Fibroblast of pulmonary artery (primary cell): ENCODE measurements at places on chromosomes 1 and 21.

DNA sequence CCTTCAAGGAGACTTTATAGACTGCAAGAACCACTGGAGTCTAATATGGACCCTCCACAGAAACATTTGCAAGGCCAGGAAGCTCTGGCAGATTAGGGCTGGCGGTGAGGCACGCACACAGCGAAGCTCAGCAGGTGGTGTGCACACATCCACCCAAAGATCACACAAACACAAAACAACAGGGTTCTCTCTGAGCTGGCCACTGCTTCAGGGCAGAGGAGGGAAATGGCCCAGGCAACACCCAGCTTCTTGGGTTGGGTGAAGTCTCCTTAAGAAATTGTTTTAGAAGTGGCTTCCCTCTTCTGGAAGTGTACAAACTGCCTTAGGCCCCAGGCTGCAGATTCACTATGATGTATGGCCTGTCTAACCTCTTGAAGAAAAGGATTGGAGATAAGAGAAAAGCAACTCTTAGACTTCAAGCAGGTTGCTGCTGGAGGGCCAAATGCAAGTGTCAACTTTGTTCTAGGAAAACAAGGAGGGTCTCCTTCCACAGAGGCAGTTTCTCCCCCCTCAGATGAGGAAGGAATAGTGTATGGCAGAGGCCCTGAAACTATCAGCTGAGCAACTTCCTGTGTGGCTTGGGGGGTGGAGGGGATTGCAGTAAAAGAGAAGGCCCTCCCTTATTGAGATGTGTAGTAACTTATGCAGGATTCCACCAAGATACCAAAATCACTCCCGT, 2.0 kb downstream of the RCSD1 start:
- DNase-seq, result peak; percentile 49

DNA sequence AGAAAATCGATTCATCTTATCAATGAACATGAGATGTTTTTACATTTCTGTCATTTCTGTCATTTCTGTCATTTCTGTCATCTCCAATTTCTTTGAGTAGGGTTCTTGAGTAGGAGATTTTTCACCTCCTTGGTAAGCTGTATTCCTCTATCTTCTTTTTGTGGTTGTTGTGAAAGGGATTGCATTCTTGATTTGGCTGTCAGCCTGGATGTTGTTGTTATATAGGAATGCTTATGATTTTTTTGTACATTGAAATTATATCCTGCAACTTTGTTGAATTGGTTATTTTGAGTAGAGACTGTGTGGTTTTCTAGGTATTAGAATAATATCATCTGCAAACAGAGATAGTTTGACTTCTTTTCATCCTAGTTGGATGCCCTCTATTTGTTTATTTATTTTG, 1233.7 kb downstream of the PLA2G4A start:
- peak; percentile 55 for DNase-seq

- DNase-seq, result no peak
Measured at GRCh38 chr1:157166590-157166989, 28.4 kb upstream of the ETV3 start.

DNA sequence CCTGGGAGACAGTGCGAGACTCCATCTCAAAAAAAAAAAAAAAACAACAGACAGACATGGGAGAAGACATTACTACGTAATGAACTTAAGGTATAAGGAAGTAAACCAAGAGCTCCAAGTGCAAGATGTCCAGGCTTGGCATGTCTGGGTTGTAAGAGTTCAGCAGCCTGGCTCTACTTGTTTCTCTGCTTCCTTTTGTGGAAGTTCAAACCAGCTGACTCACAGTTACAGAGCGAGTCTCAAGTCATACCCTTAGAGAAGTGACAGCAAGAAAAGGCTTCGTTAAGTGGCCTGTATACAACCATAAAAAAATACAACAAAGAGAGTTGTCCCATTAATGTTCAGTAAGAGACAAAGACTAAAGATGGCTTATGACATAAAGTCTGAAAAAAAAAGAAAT, 1.3 kb downstream of the RIT1 start:
- peak; percentile 54 for DNase-seq

DNA sequence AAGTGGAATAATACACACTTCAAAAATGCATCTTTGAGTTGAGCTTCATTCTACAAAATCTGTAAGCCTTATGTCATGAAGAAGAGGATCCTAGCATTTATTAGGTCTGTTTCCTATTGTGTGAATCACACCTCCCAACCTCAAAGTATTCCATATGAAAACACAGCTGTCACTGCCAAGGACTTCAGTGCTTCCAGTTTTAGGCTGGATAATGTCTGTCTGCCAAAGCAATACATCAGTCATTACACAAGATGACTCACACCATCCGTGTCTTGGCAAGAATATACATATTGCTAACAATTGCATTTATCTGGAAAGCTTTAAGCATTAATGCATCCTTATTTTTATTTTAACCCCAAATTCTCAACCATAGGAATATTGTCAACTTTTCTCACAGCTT, 125.7 kb upstream of the TMPRSS15 start:
- peak; percentile 62 for DNase-seq

DNA sequence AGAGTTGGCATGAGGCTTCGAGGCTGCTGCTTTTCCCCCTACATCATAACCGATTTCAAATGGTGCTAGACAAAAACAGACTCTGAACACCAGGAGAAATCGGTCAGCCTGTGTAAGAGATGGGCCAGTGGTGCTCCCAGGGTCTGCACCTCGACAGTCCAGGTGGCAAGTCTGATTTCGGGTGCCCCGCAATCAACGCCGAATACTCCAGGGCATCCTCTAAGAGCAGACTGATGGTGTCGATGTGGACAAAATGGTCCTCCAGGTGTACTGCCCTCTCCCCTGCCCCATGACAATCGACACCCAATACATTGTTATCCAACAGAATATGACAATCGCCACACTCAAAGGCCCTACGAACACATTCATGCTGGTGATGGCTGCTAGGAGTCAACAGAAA, 50.0 kb downstream of the CD46 start:
- DNase-seq, result no peak

- DNase-seq, result peak; percentile 82
Measured at GRCh38 chr1:23422241-23422877, 2.2 kb downstream of the TCEA3 start.

- DNase-seq, result peak; percentile 47
Measured at GRCh38 chr1:206899717-206900116, 2.5 kb downstream of the IL24 start.

DNA sequence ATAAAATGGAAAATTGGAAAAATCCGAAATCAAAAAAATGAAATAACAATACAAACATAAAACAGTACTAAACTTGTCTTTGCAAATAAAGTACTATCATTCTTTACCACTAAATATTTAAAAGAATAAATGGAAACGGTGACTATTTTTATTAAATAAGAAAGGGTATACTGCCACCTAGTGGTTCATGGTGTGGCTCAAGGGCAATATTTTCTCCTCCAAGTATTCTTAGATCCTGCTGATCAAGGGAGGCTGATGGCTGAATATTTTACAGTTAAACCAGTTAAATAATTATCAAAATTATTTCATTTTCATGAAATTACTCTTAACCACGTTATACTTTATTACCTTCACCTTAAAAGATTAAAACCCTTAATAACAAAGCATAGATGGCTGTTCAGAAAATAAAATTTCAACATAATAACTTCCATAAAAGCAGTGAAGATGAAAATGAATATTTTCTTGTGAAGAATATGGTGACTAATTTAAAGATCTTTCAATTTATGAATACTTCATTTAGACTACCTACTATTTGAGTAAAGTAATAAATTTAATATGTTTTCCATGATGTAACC, 1793.9 kb downstream of the NCAM2 start:
- peak; percentile 70 for DNase-seq

DNA sequence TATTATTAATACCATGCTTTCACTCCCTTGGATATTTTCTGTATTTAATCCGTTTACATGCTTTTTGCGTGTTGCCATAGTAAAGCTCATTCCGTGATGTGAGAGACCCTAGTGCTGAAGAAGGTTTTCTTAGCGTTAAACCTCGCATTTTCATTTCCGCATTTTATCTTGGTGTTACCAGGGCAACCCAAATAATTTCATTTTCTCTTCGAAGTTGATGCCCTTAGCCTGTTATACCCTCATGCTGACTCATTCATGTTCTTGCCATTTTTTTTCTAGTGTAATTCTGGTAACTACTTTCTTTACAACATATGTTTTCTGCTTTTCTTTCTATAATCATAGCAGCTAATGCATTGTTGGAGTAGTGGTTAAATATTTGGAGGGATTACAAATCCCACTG, 37.2 kb downstream of the LRRC8C start:
- DNase-seq, result peak; percentile 80

GRCh38 chr1:58805716-58806571, 22.1 kb upstream of the JUN start:
- no peak for DNase-seq

DNA sequence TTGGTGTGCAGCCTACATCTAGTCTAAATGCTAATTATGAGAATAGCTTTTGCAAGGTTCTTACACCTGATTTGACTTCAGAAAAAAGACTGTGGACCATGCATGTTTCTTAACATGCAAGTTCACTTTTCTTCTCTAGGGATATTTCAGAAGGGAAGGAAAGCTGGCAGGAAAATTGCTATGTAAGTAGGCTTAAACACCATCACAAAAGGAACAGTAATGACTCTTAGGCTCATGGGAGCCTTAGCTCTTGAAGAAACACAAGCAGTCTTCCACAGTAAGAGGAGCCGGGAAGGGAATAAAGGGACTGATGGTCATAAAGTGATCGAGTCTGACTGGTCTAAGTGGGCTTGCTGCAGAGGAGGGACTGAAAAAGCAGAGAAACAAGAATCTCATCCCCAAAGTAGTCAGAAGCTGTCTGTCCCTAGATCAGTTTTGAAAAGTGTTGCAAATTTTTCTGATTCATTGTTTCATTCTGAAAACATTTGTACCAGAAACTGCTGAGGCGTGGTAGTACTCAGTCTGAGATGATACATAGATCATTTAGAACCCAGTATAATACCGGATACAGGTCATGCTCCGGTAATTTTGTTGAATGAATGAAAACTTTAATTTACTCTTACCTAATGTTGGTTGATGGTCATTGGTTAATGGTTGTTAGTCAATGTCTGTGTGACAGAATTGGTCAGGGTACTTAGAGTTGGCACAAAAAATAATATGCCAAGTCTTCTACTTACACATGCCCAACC, 40.9 kb downstream of the SMYD2 start:
- no peak for DNase-seq

DNA sequence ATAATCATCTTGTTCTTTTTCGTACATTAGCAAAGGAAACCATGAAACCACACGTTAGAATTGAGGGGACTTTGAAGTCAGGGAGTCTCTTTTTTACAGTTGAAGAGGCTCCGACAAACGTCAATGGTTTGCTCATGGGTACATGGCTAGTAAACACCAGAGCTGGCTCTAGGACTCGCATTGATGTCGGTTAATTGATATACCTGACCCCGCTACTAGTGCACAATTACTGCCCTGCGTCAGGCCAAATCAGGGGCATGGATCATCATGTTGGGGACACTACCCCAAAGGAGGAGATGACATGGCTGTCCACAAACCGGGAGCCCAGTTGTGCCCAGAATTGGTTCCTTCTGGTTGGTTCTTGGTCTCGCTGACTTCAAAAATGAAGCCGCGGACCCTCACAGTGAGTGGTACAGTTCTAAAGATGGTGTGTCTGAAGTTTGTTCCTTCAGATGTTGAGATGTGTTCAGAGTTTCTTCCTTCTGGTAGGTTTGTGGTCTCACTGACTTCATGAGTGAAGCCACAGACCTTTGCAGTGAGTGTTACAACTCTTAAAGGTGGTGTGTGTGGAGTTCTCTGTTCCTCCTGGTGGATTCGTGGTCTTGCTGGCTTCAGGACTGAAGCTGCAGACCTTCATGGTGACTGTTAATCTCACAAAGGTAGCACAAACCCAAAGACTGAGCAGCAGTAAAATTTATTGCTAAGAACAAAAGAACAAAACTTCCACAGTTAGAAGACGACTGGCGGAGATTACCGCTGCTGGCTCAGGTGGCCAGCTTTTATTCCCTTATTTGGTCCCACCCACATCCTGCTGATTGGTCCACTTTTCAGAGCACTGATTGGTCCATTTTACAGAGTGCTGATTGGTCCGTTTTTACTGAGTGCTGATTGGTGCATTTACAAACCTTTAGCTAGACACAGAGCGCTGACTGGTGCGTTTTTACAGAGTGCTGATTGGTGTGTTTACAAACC, 126.9 kb upstream of the ERRFI1 start:
- DNase-seq, result no peak
